Stomach (tissue), 19 donors: ENCODE measurements at places on chromosomes 12 and 14. TPM values are rescaled to one million over a fixed set of nuclear protein-coding genes. Genes with fewer than 3 reads are reported as not detected.

DNA sequence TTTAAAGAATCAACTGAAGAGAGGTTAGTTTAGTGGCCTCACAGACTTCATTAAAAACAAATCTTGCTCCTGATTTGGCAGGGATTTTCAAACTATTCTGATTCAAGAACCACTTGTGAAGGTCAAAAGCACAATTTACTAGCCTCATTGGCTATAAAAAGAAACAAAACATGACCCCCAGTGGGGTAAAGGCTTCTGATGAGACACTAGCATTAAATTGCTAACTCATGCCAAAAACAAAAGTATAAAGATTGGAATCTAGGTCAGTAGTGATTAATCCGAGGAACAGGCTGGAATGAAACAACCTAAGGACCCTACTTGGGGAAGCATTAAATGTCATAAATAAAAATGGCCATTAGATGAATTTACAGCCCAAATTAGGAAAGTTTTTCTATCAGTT is 312.3 kb downstream of the PAWR start:
- DNase-seq, result no peak

GRCh38 chr12:5335069-5335468 is 96.8 kb upstream of the NTF3 start:
- DNase-seq, result no peak

DNA sequence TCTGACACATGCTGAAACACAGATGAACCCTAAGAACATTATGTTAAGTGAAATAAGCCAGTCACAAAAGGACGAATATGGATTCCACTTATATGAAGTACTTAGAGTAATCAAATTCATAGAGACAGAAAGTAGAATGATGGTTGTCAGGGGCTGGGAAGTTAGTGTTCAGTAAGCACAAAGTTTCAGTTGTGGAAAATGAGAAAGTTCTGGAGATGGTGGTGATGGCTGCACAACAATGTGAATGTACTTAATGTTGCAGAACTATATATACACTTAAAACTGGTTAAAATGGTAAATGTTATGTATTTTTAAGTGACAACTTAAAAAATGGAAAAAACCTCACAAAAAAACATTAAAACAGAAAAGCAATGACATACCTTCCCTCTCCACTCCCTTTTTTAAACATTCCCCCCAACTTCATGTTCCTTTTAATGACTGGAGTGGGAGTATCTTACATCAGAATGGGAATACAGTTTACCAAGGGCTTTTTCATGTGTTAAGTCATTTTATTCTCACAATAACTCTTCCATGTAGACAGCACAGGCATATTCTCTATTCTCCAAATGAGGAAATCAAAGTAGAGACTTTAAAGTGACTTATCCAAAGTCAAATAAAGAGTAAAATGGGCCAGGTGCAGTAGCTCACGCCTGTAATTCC is 24.0 kb downstream of the BTBD7 start:
- no peak for DNase-seq

DNA sequence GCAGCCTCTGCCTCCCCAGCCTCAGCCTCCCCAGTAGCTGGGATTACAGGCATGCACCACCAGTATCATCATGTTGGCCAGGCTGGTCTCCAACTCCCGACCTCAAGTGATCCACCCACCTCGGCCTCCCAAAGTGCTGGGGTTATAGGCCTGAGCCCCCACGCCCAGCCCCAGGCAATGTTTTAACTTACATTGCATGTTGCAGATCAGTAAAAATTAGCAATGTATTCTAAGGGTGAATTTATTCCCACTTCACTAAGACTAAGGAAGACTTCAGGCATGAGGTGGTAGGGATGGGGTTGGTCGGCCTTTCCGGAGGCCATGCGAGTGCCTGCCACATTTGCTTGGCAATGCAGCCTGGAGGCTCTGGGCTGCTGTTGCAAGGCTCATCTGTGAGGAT is 66.8 kb upstream of the JDP2 start:
- no peak for DNase-seq

DNA sequence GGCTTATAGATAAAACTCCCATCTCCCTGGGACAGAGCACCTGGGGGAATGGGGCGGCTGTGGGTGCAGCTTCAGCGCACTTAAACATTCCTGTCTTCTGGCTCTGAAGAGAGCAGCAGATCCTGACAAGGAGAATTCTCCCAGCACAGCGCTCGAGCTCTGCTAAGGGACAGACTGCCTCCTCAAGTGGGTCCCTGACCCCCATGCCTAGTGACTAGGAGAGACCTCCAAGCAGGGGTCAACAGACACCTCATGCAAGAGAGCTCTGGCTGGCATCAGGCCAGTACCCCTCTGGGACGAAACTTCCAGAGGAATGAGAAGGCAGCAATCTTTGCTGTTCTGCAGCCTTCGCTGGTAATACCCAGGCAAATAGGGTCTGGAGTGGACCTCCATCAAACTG is 28.1 kb upstream of the CD163L1 start:
- no peak for DNase-seq

GRCh38 chr12:60230056-60230455 is 634.2 kb downstream of the SLC16A7 start:
- no peak for DNase-seq

GRCh38 chr12:43337571-43338444 is 214.2 kb downstream of the ADAMTS20 start:
- DNase-seq, result no peak

DNA sequence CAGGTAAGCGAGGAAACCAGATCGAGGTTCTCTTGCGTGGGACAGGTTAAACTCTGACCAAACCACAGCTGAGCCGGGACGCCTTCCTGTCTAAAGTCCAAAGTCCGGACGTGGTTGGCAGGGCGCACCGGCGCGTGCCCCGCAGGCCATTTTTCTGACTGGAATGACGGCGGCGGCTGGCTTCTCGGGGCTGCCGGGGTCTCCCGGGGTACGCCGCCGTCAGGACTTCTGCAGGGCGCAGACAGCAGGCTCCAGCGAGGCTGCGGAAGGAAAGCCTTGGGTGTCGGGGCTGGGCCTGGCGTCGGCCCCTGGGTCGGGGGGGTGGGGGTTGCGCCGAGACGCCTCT is 32.8 kb downstream of the MIA2 start:
- peak; percentile 90 for DNase-seq

GRCh38 chr12:110102255-110102654 is 21.9 kb upstream of the IFT81 start:
- DNase-seq, result no peak

DNA sequence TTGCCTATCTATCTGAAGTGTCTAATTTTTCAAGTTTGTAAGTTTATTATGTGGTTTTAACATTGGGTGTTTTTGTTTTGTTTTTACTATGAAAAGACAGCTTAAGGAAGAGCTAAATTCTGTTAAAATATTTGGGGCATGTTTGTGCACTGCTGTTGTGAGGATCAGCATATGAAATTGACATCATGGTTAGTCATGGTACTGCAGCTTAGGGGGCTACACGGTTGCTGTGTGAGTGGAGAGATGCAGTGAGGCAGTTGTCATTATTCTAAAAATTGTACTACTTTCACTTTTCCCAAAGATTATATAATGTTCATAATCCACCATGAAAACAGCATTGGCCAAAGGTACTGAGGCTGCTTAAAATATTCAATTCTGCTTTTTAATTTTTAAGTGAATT is 49.0 kb downstream of the ZC3H14 start:
- no peak for DNase-seq

CKAP4 gene
- total RNA-seq, result 42.0 TPM

KRT77 gene
- not detected for total RNA-seq

KLRD1 gene
- total RNA-seq, result 1.8 TPM

CIROP gene
- total RNA-seq, result not detected

BLOC1S1 gene
- 54.9 TPM for total RNA-seq
